ENCODE measurements at places on chromosomes 16 and 17.

- no peak for DNase-seq
Measured at GRCh38 chr16:62503073-62503472, 466.8 kb upstream of the CDH8 start.

- no peak for DNase-seq
Measured at GRCh38 chr17:62611292-62611691, 16.2 kb upstream of the MRC2 start.

GRCh38 chr17:15262291-15263205, 2.6 kb downstream of the PMP22 start:
- peak; percentile 63 for DNase-seq

DNA sequence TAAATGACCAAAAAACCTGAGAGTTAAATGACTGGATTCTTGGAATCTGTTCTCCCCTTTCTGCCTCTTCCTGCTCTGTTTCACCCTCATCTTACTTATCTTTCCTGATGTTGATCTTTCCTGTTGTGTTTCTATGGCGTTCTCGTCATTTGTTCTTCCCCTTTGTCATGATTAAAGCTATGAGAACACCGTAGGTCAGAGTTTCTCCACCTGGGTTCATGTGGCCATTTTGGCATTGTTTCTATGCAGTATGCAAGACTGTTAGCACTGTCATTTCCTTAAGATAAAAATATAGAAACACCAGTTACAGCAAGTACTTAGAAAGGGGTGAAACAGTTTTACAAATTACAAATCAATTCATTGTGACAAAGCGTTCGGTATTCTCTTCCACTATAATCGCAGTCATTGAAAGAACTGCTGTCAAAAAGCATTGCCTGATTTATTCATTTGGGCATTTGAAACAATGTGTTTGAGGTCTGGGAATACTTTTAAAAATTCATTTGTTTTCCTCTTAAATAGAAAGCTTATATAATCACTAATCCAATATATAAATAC, 166.0 kb downstream of the PHKB start:
- DNase-seq: peak; percentile 21

Data from endothelial cell of umbilical vein (primary cell).